ENCODE measurements at places on chromosomes 6 and 20.

DNA sequence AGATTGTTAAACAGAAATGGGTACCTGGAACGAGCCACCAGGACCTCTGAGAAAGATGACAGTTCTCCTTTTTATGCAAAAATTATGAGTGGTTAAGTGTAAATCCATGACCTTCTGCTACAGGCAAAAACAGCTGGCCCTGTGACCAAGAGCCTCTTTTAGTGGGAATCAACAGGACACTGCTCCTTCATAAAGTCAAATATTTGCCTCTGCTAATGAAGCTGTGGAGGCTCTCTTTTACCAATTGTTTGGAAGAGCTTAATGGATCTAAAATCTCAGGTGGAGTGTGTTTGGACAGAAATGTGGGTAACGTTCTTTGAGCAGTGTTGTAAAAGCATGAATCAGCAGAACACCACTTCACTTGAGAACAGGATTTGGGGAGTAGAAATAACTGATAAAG is 117.5 kb upstream of the PCSK2 start:
- DNase-seq: no peak

- DNase-seq: no peak
Observed at GRCh38 chr6:102115911-102116310, 722.4 kb downstream of the GRIK2 start.

- DNase-seq: peak; percentile 55
Observed at GRCh38 chr20:62010551-62011402, 54.9 kb downstream of the TAF4 start.

GRCh38 chr6:80502871-80503270 is 396.4 kb downstream of the BCKDHB start:
- DNase-seq: peak; percentile 14

- DNase-seq: no peak
Observed at GRCh38 chr20:8309634-8310033, 177.6 kb downstream of the PLCB1 start.

DNA sequence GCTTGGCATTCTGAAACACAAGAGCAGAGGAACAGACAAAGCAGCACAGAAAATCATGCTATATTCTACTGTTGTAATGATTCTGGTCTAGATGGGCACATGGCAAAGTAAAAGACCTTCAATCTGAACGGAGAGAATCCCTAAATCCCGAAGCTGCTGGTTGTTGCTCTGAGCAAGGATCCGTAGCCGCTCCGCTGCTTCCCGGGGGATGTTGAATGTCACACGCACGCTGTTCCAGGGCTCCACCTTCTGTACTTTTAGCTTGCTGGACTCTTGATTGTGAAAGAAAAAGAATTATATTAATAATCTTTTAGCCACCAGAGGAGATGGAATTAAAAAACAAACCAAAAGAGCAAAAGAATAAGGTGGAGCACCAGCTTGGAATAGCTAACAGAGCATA is 49.3 kb downstream of the NCOA6 start:
- no peak for DNase-seq

DNA sequence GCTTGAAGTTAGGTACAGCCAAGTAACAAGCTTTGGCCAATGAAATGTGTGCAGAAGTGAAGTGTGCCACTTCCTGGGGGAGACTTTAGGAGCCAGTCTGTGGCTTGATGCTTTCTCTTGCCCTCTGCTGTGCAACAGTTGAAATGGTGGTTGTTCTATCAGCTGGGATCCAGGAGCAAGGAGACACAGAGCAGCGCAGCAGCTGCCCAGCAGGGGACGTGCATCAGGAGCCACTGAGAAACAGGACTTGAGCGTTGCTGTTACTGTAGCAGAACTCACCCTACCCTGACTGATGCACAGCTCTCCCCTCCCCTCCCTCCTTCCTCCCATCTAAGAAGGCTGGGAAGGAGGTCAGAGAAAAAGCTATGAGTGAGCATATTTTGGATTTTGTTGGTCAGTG is 18.9 kb upstream of the CCN5 start:
- no peak for DNase-seq

- DNase-seq: peak; percentile 9
Observed at GRCh38 chr20:24134284-24134683, 145.7 kb upstream of the GGTLC1 start.

DNA sequence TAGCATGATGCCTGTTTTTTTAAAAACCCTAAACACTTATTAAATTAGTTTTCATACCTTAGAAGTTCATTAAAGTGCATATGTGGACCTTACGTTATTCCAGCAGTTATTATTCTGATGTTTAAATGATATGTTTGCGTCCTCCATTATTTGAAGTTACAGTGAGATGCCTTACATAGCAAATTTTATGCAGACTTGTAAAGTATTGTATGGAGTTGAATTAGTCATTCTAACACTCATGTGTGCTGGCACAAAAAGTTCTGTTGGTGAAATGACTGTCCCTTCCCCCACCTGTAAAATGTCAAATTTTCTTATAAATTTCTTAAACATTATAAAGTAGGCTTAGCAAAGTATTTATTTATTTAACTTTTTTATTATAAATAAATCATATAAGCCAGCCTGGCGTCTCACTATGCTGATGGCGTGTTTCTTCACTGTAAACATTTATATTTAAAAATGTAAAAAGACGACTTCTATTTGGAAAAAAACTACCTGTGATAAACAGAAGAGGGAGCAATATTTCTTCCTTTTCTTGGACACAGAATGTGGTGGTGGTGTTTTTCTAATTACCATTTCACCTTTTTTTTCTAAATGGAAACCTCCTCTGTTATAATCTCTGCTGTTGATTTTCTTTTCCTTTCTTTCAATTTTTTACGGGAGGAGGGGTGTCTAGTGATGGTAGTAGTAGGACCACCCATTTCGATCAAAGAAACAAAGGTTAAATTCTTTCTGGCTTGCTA is 155.4 kb downstream of the RFPL4B start:
- peak; percentile 52 for DNase-seq

GRCh38 chr6:136086686-136087085 is 163.4 kb downstream of the MTFR2 start:
- DNase-seq: no peak

- DNase-seq: no peak
Observed at GRCh38 chr6:125356884-125357283, 55.1 kb upstream of the HDDC2 start.

- DNase-seq: peak; percentile 95
Observed at GRCh38 chr6:45438849-45439406, 61.2 kb upstream of the SUPT3H start.

DNA sequence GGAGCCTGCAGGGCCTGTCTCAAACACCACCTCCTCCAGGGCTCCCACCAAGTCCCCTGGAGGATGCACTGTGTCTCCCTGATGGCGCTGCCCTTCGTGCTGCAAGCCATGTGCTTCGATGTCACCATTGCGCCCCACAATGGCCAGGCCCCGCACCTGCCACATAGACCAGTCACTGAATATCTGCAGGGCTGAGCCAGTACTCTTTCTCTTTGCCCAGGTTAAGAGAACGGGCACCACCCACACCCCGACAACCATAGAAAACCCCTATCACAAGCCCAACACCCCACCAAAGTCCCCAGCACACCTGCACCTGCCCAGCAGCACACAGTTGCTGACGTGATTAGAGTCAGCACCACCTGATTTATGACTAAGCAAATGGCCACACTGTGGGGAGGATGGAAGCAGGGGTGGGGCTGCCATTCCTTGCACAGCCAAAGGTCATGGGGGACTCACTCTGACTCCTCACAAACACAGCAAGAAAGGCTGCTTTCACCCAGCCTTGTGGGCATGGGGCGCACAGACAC is 104.3 kb downstream of the SLC23A2 start:
- DNase-seq: no peak

GRCh38 chr20:20136313-20136712 is 84.0 kb downstream of the CFAP61 start:
- no peak for DNase-seq

DNA sequence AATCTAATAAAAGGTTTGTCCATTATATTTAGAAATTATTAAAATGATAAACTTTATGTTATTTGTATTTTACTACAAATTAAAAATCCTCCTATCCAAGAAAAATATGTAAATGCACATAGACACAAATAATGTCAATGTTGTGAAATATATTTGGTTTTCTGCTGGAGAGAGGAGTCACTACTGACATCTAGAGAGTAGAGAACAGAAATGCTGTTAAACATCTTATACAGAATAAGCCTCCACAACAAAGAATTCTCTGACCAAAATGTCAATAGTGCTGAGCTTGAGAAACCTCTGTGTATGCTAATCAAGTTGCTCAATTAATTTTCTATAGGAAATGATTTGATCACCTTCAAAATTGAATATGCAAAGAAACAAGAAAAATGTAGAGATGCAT is 12.4 kb downstream of the HTR1B start:
- DNase-seq: peak; percentile 55

GRCh38 chr20:13349235-13349604 is 128.1 kb downstream of the ISM1 start:
- DNase-seq: no peak

- DNase-seq: no peak
Observed at GRCh38 chr20:11043001-11043400, 369.2 kb upstream of the JAG1 start.

- DNase-seq: peak; percentile 11
Observed at GRCh38 chr6:122372647-122373046, 26.8 kb upstream of the HSF2 start.

DNA sequence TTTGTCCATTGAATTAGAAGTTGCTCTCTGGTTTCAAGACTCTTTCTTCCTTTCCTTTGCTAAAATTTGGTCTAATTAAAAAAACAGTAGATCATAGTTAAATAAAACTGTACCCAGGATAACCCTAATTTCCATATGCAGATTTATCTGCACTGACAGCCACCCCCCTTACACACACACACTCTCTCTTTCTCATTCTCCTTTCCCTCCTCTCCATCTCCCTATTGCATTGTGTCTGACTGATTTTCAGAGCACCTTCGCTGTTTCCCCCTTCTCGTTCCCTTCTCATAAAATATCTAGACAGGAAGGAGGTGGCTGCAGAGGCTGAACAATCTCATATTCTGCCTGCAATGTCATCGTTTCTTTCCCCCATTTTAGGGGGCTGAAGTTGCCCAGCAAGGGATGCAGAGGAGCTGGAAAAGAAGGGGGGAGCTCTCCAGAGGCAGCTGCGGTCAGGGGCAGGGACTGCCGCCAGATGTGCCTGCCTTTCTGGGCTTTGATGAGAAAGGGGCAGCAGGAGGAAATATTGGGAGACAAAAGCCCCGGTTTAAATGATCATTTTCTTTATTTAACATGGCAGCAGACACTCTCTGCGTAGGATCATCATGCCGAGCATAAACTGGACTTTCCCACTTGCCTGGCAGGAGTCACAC is 22.5 kb upstream of the MMS22L start:
- DNase-seq: no peak

All from fibroblast of upper back skin (primary cell).